ENCODE measurements at places on chromosomes 4 and X.

- no peaks in the 10 kb centered on the region for H3K27me3 ChIP-seq
- H3K27ac ChIP-seq: no peak within 1 kb of the TSS
- DNase-seq: no peak
- H3K4me3 ChIP-seq: no peak within 1 kb of the TSS
Measured at GRCh38 chrX:153944140-153944799, at the start of gene RENBP. TSS of gene RENBP (minus strand) at chrX:153944643. CDS start at chrX:153944610, 33 bp downstream.

- no peak for DNase-seq
- H3K4me3 ChIP-seq: no peak overlapping the region
- H3K27me3 ChIP-seq: peaks cover 12% of the 10 kb centered on the region
- no peaks in the 10 kb centered on the region for H3K4me1 ChIP-seq
Measured at GRCh38 chr4:121562811-121563210, 134.0 kb downstream of the ANXA5 start.

- H3K36me3 ChIP-seq: no peaks in the 10 kb centered on the region
- DNase-seq: no peak
- no peak overlapping the region for H3K4me3 ChIP-seq
- no peak overlapping the region for H3K27ac ChIP-seq
- H3K4me1 ChIP-seq: peaks cover 13% of the 10 kb centered on the region
Measured at GRCh38 chr4:21795091-21795490, 153.5 kb downstream of the KCNIP4 start.

- no peaks in the 10 kb centered on the region for H3K4me1 ChIP-seq
- H3K27me3 ChIP-seq: no peaks in the 10 kb centered on the region
- no peak overlapping the region for H3K27ac ChIP-seq
- H3K4me3 ChIP-seq: no peak overlapping the region
Measured at GRCh38 chrX:97446298-97446882, 562.7 kb downstream of the RPA4 start.

Data from PC-3 (cell line).